ENCODE measurements at places on chromosomes 5 and 9.

- no peak for DNase-seq
Observed at GRCh38 chr5:157543825-157544622, 31.6 kb downstream of the ADAM19 start.

GRCh38 chr5:117497601-117498000 lies 923.0 kb upstream of the SEMA6A start:
- no peak for DNase-seq

- no peak for DNase-seq
Observed at GRCh38 chr5:142433526-142434321, 108.9 kb upstream of the SPRY4 start.

DNA sequence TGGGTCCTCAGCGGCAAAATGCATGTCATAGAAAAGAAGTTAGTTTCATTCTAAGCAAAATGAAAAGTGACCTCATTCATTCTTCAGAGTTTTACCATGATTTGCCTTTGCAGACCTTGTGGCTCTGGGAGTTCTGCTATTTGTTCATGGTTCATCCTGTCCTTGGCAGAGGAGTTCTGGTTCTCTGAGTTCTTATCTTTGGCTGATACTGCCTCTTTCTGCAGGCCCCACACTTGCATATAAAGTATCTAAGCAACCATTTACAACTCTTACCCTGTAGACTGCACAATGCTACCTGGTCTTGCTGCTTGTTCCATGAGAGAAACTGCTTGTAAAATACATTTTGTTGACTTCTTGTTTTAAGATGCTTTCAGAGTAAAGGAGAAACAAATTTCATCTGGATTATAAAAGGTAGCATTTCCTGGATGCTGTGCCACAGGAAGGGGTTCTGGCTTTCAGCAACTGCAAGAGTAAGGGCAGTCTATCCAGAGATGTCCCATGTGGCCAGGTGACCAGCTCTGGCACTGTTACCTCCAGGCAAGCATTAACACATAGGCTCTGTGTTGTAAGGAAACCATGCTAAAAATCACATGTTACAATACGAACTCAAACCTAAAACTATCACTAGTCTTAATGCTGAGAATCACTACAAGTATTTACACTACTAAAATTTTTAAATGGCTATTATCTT lies 513.2 kb downstream of the SPOCK1 start:
- no peak for DNase-seq

- DNase-seq = no peak
Observed at GRCh38 chr9:90896231-90896630, 94.6 kb downstream of the SYK start.

DNA sequence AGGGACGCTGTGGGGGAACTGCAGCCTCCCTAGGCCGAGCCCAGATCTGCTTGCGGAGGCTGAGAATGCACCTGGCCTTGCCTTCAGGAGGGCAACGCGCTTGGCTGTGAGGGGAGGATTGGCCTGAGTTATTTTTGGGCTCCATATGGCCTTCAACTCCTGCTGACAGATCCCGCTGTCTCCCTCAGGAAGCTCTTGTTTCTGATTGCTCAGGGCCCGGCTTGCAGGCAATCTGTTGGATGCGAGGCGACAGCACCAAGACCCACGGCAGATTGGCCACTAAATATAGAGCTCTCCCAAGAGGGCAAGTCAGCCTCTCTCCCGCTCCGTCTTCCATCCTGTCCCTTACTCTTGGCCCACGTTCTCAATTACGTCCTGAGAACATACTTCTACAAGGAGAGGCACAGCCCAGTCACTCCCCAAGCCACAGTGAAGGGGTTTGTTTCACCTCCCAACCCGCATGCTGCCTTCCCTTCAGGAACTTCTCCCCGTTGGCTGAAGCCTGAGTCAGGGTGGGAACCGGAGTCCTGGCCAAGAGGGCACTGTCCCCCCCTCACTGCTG lies 53.6 kb downstream of the RASGEF1C start:
- DNase-seq = no peak

DNA sequence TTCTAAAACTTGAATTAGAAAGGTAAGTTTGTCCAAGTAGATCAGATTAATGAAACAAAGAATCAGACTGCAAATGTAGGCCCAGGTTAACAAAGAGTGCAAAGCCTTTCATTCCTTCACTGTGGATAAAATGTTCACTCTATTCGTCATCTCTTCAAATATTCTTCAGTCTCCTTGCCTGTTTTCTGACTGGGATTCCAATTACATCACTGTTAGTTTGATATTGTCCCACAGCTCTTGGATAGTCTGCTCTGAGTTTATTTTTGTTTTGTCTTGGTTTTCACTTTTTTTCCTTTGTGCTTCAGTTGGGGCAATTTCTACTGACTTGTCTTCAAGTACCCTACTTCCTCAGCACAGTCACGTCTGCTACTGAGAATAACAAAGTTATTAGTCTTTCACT lies 38.5 kb upstream of the GZMA start:
- DNase-seq = no peak

DNA sequence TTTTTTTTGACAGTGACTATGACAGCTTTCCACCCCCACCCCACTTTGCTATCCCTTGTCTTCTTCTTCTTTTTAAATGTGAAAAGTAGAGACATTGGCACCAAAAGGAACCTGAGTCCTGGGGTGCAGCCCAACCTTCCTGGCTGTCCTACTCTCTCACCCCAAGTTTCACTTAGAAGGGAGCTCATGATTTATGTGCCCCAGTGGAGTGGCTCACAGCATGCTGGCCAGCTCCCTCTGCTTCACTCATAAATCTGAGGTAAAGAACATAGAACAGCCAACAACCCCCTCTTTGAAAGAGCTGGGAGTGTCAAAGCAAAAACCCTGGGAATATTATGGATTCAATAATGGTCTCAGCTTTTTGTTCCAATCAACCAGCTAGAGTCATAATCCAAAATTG lies 196.3 kb upstream of the DAPK1 start:
- DNase-seq = no peak

DNA sequence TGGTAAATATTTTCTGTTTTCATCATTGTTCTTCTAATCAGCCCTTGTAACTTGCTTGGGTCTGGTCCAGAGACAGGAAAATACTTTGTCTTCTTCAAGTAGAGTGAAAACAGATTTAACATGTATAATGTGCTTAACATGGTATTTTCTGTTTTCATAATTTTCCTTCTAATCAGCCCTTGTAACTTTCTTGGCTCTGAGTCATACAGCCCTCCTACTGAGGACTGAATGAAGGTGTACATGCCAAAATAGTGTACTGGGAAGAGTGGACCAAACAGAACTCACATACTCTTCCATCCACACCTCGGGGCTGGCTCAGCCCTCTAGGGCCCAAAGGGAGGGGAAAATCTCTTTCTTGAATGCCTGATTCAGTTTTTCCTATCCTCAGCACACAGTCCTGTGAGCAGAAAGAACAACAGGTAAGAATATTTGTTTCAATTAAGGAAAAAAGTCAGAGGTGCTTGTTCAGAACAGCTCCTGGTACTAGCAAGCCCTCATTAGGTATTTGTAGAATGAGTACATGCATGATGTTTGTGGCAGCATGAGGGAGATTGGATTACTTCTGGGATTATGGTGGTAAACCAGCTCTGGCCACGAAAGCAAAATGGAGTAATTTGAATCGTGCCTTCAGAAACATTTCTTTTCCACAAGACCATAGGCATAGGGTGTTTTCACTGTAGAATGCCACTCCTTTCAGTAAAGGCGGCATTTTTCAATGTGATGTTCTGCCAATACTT lies 24.2 kb upstream of the MACIR start:
- no peak for DNase-seq

DNA sequence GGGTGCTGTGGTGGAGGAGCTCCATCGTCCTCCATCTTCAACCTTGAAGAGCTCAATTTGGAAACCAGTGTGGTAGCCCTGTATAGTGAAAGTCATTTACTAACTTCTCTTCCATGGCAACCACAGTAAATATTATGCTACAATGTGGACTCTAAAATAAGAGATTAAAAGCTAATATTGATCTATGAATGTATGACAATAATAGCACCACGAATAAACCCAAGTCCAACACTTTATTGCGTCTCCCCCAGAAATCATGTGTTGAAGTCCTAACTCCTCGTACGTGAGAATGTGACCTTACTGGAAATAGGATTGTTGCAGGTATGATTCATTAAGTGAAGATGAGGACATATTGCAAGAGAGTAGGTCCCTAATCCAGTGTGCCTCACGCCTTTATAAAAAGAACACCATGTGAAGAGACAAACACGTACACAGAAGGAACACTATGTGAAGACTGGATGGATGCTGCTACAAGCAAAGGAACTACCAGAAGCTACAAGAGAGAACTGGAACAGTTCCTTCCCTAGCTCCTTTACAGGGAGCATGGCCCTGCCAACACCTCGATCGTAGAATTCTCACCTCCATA lies 276.2 kb downstream of the PDE4D start:
- no peak for DNase-seq

- DNase-seq = no peak
Observed at GRCh38 chr9:132994410-132995120, 16.1 kb downstream of the GFI1B start.

GRCh38 chr5:123085638-123086286 lies 3.3 kb upstream of the PRDM6 start:
- no peak for DNase-seq

GRCh38 chr5:44613936-44614335 lies 194.8 kb upstream of the MRPS30 start:
- DNase-seq = no peak

DNA sequence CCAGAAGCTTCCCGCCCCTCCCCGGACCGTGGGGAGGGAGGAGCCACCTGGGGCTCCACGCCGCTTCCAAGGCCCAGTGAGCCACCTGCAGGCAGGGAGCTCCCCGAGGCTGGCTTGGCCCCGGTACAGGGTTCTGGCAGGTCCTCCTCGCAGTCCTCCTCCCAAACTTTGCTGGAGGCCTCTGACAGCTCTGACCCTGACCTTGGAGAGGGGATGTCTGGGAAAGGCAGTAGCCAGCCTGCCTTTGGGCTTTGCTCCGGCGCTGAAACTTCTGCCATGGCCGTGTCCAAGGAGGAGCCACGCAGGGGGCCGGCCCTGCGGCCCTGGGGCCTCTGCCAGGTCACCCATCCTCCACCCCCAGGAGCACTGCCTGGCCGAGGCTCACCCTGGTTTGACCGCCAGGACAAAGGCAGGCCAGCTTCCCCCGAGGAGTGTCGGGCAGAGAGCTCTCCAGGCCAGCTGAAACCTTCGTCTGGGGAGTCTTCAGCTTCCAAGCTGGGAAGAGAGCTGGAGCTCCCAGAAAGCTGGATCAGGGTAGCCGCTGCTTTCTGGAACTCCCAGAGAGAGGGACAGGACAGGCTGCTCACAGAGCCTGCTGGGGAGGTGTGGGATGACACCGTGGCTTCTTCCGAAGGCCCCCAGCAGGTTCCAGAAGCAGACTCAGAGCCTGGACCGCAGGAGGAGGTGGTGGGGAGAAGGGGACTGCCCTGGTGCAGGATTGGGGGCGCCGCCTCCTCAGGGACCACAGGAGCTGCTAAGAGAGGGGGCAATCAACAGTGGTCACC lies 9.0 kb upstream of the QSOX2 start:
- no peak for DNase-seq

DNA sequence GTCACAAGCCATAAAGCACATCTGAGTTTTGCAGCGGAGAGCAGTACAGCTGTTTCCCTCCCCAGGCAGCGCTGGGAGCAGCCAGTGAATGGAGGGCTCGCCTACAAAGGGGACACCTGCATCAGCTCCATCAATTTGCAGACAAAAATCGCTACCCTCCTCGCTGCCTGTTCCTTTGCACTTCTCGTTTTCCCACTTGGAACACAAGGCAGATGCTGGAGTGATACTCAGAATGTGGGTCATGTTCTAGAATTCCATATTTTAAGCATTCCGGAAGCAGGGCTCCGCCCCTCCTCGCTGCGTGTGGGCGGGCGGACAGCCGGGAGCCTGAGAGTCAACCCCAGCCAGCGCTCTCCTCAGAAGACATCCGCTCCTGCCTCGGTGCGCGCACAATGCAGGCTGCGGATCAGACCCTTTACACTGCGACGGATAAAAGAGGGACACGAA lies 92.1 kb downstream of the LMNB1 start:
- DNase-seq = no peak

DNA sequence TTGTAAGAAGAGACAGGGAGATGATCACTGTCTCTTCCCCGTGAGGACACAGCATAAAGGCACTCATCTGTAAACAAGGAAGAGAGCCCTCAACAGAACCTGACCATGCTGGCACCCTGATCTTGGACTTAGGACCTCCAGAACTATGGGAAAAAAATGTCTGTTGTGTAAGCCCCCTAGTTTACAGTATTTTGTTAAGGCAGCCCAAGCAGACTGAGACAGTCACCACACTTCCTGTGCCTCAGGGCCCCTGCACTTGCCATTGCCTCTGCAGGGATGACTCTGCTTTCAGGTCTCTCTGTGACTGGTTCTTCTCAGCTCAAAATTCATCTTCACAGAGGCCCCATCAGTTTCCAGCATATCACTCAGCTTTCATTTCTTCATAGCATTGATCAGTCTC lies 372.1 kb downstream of the TLE1 start:
- no peak for DNase-seq

- no peak for DNase-seq
Observed at GRCh38 chr5:61344187-61344944, 12.3 kb downstream of the ZSWIM6 start.

- no peak for DNase-seq
Observed at GRCh38 chr9:133944746-133945135, 47.4 kb downstream of the VAV2 start.

GRCh38 chr9:109447329-109448076 lies 50.6 kb downstream of the PTPN3 start:
- no peak for DNase-seq

DNA sequence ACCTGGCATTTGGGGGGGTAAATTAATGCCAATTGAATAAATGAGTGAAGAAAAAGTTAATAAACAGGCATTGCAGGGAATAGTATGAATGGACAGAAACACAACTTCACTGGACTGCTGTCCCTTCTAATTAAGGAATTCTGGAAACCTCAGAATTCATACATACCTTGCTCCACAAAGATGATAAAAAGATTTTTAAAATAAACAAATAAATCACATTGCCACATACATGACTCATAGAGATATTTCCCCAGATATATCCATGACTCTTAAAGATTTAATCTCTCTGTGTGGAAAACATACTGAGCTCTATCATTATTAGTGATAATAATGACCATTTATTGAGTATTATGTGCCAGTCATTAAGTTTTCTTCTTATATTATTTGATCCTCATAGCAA lies 469.0 kb upstream of the MEF2C start:
- no peak for DNase-seq

DNA sequence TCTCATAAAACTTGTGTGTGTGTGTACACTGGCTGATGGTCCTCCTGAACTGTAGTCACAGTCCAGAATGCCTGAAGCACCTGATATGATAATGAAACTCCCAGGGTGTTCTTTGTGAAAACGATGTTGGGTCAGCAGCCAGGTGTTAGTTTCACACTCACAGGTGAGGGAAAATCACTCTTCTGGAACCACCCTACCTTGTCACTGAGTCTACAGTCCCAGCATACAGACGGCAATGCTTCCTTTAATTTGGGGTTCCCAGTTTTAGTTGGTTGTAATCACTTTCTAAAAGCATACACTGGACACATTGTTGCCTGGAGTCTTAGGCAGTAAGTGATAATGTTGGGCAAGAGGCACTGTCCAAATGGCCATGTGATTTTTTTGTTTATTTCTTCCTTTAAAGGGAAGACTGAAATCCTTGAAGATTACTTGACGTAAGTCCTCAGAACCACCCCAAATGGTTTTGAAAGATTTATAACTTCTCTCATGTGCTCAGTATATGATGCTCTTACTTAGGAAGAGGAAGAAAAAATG lies 18.2 kb upstream of the MGAT1 start:
- no peak for DNase-seq
